ENCODE measurements at places on chromosomes 12 and 14.

GRCh38 chr14:42149609-42150261 lies 543.1 kb downstream of the LRFN5 start:
- no peak for DNase-seq

GRCh38 chr14:94098326-94098992 lies 12.1 kb upstream of the IFI27 start:
- DNase-seq = no peak

- DNase-seq = no peak
Measured at GRCh38 chr14:71319666-71320065, 412.4 kb downstream of the PCNX1 start.

DNA sequence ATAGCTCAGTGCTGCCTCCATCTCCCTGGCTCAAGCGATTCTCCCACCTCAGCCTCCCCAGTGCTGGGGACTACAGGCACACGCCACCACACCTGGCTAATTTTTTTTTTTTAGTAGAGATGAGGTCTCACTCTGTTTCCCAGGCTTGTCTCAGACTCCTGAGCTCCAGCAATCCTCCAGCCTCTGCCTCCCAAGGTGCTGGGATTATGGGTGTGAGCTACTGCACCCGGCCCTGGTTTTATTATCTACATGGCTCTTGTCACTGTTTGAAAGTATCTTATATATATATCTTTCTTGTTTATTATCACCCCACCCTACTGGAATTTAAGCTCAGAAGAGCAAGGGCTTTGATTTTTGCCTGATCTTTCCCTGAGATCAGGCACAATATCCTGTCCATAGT lies 7.6 kb upstream of the TMED10 start:
- no peak for DNase-seq

DNA sequence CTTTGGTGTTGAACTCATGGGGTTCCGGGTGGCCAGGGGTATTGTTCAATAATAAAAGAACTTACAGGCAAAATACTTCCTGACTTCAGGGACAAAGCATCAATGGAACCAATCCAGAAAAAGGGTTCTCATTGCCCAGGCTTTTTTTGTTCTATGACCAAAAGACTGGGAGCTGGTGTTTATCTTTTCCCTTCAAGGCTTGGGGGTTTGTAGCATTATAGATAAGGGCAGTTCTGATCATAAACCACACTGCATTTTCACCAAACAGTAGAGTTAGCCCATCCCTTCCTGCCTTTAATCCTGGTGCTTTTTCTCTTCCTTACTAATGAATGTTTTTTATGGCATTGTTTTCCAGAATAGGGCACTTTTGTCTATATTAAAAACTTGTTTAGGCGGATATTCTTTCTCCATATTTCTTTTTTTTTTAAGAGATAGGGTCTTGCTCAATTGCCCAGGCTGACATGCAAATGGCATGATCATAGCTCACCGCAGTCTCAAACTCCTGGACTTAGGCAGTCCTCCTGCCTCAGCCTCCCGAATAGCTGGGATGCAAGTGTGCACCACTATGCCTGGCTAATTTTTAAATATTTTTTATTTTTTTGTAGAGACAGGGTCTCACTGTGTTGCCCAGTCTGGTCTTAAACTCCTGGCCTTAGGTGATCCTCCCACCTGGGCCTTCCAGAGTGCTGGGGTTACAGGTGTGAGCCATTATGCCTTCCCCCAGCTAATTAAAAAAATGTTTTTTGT lies 9.7 kb downstream of the FUT8 start:
- DNase-seq = no peak

- no peak for DNase-seq
Measured at GRCh38 chr12:122052285-122052684, 26.3 kb upstream of the MLXIP start.

Measured in CD4-positive, alpha-beta T cell treated with Interleukin-10 for 1 hour (primary cell).